ENCODE measurements at places on chromosomes 6 and 20.

DNA sequence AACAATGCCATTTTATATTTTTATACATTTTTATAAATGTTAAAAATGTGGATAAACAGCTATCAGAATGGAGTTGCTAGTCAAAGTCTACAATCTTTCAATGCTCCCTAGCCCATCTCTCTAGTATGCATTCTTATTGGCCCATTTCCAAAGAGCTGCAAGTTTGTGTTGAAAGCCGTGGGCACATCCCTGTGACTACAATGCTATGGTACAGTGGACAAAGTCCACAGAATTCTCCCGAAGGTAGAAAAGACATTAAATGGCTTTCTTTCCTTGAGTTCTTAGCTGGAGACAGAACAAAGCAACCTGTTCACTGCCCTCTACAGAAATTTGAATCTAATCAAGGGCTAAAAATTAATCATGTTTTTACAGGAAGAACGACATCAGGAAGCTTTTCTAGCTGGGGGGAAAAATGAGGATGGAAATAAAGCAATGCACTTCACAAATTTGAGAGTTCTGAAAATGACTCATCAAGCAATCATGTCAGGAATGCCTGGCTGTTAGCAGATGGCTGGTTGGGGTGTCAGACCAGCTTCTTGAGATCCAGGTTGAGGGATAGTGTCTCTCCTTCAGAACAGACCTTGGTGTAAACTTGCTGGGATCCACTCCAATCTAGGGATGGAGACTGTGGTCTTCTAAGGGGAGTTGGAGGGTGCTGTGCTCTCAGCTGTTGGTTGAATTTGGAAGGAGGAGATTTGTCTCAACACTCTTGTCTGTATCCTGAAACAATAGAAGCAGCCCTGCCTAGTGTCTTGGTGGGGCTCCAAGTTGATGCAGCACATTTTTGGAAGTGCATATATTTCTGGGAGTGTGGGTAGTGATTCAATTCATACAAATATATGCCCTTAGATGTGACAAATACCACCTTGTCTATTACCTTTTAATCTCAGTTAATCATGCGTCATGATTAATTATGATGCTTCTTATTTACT is 143.4 kb upstream of the PHACTR1 start:
- no peak for DNase-seq

- DNase-seq = no peak
These were observed 140.1 kb downstream of the QKI start for GRCh38 chr6:163554663-163555062.

DNA sequence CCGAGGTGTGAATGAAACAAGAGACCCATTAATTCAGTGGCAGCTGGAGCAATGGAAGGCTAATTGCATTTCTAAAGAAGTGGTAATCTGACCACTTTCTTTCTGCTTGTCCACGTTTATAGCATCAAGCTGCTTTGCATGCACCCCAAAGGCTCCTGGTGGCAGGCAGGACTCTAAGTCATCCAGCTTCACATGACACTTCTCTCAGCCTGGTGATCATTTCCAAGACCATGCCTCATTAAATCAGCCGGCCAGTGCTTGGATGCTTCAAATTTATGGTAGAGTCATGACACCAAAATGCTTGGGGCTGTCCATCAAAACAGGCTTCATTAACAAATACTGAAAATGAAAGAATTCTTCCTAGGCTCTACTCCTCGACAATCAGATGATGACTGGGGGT is 614.9 kb downstream of the DOK5 start:
- no peak for DNase-seq

GRCh38 chr6:24824142-24824938 is 25.6 kb upstream of the ARMH2 start:
- no peak for DNase-seq

GRCh38 chr6:108592371-108593337 is 31.9 kb downstream of the FOXO3 start:
- no peak for DNase-seq

- DNase-seq = no peak
These were observed 213.9 kb upstream of the CNR1 start for GRCh38 chr6:88380083-88380482.

Measured in hypothalamus (tissue), 51 donors.